Mucosa of gallbladder (tissue), 1 donor: ENCODE measurements at places on chromosomes 3 and 15. TPM values are rescaled to one million over a fixed set of nuclear protein-coding genes. Genes with fewer than 3 reads are reported as not detected.

Gene RBP2
- 12.2 TPM for total RNA-seq

Gene C15orf61
- 4.1 TPM for total RNA-seq

DNA sequence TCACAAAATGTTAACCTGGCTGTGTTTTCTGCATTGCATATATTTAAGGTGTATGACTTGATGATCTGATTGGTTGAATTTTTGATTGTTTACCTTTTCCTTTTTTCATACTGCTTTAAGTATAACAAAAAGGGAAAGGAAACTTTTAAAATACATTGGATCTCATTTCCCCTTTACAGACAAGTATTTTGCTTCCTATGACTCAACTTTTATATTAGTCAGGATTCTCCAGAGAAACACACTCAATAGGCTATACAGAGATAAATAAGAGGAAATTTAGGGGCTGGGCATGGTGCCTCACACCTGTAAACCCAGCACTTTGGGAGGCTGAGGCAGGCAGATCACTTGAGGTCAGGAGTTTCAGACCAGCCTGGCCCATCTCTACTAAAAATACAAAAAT, 205.8 kb downstream of the TJP1 start:
- no peak for DNase-seq

DNA sequence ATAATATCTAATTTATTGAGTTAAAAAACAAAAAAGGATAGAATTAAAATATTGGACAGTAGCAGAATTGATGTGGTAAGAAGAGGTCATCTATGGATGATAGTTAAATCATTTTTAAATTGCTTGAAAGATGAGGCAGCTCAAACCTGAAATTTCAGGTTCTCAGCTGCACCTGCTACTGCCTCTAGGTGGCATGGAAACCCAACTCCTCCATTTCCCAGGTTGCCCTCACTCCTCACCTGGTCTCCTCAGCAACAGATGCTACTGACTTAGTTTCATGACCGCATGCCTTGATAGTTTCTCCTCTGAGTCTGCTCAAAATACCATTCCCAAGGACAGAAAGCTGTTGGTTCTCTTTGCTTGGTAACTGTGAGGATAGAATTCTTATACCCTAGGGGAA, 148.1 kb downstream of the ABHD5 start:
- no peak for DNase-seq

GRCh38 chr3:136932523-136932922, 25.3 kb upstream of the IL20RB start:
- no peak for DNase-seq

DNA sequence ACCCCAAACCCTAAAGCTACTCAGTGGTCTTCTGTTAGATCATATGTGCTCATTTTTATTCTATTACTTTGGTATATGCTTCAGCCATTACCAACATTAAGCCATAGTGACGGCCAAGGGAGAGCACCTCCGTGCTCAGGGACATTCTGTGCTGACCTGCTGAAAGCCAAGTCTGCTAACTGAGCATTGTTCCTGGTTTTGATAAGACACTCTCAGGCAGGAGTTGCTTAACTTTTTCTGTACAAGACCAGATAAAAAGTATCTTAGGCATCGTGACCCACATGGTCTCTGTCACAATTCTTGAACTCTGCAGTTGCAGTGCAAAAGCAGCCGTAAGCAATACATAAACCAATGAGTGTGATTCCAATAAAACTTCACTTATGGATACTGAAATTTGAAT, 100.6 kb downstream of the KLHL25 start:
- no peak for DNase-seq

- no peak for DNase-seq
Measured at GRCh38 chr3:26058901-26059321, 269.0 kb downstream of the OXSM start.

DNA sequence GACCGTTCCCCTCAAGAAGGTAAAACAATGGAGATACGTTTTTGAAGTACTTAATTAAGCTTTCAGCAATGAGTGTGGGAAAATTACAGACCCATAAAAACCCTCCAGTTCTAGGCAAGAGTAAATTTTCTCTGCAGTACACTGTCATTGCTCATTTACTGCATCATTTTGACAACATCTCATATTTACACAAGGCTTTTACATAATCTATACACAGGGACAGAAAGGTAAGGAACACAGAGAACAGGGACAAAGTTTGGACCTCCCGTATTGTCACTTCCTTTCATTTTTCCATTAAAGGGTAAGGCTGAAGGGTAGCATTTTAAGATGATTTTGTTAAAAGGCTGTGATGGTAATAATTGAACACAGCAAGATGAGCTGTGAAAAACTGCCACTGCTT, 7.4 kb upstream of the HGD start:
- no peak for DNase-seq
